Spinal cord (tissue), 10 donors: ENCODE measurements at places on chromosomes 3 and 15. TPM values are rescaled to one million over a fixed set of nuclear protein-coding genes. Genes with fewer than 3 reads are reported as not detected.

ACTRT3 gene
- total RNA-seq = 6.0 TPM

- DNase-seq = no peak
Observed at GRCh38 chr3:57048728-57049127, 11.7 kb upstream of the SPATA12 start.

GRCh38 chr15:87998630-87999029 is 257.9 kb downstream of the NTRK3 start:
- peak; percentile 67 for DNase-seq

- no peak for DNase-seq
Observed at GRCh38 chr3:141950572-141951493, 74.4 kb downstream of the ATP1B3 start.

GRCh38 chr15:65653341-65653740 is 31.6 kb downstream of the SLC24A1 start:
- no peak for DNase-seq
